ENCODE measurements at places on chromosomes 5 and 9.

GRCh38 chr9:28628031-28628430 is 1054.8 kb upstream of the C9orf72 start:
- no peak for DNase-seq

GRCh38 chr5:160957312-160957861 is 105.4 kb upstream of the ATP10B start:
- DNase-seq: no peak

DNA sequence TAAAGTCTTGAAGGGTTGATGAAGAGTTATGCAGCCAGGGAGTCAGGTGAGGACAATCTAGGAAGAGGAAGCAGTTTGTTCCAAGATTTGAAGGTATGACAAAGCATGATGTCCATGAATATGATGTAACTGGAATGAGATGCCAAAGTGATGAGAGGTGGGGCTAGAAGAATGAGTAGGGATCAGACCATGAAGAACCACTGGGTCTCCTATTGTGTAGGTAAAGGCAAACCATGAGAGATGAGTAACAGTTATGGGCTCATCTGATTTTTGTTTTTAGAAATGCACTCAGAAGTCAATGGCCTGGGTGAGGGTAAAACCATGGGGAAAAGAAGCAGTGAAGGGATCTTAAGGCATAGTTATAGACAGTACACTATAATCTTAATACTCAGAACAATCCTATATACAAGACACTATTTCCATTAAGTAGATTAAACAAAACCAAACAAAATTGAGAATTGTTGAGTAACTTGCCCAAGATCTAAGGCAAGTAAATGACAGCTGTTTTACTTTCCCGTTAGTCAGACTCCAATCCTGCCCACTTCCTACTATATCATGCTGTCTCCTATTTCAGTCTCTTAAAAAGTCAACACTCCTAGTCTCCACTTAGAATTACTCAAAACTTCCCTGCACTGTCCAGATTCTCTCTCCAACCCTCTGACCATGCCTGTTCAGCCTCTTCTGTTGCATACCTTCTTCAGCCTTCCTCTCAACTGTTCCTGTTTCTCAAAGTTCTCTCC is 393.8 kb upstream of the MEF2C start:
- DNase-seq: no peak

DNA sequence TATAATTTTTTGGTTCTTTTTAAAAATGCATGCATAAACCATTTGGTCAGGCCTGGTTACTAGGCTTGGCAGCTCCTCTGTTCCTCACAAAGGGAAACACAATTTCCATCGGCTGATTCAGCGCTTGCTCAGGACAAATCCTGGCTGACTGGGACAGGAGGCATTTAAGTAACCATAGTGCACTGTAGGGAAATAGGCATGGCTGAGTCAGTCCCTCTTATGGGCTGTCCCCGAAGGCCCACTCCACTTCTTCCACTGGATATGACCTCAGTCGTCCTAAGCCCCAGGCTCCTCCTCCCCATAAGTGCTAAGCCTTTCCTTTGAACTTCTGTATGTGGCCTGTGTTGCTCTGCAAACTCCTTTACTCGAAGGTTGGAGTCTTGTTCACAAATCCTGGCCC is 71.2 kb upstream of the GLIS3 start:
- DNase-seq: no peak

DNA sequence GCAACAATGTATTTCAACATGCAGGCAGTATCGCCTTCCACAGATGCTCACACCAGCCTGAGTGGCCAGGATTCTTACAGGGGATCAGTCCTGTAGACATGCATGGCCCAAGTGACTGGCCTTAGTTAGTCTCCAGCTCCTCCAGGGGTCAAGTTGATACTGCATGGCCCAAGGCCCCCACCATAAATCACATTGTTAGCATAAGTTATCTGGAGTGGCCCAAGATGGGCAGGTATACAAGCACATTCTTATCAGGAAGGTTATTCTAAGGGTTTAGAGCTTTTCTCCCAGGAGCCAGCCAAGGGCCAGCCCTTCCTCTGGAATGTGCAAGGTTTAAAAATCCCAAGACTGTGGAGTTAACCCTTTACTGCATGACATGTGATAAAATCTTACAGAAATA is 230.9 kb upstream of the NFIL3 start:
- no peak for DNase-seq

DNA sequence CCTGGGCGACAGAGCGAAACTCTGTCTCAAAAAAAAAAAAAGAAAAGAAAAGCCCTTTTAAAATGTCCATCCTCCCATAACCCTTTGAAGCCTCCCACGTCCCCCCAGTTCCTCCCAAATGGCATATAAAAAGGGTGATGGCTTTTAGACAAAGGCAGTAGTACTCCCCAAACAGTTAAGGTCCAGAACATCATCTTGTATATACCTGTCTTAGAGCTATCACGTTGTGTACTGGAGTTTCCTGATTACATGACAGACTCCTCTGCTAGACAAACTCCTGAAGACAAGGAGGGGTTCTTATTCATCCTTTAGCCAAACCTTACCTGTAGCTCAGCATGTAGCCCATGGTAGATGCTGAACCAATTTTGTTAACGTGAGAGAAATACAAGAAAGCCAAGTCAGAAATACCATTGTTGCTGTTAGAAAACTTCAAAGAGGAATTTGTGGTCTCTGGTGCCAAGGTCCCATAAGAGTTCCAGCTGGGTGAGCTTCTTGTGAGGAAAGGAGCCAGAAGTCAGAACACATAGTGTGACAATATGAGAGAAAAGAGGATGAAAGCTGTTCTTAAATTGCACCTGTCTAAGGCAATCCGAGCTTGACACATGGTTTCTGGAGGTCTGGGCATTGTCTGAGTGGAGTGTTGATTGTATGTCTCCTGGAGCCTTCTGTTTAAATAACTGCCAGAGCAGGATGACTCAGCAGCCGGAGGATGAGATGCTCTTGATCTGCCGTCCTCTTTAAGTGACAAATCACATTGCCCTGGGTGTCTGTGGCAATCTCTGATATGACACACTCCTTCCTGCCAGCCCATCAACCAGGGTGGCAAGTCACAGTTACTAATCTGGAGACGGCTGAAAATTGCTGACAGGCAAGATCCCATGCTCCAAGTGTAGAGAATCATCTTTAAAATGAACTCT is 69.1 kb downstream of the ARRDC3 start:
- DNase-seq: peak; percentile 63

DNA sequence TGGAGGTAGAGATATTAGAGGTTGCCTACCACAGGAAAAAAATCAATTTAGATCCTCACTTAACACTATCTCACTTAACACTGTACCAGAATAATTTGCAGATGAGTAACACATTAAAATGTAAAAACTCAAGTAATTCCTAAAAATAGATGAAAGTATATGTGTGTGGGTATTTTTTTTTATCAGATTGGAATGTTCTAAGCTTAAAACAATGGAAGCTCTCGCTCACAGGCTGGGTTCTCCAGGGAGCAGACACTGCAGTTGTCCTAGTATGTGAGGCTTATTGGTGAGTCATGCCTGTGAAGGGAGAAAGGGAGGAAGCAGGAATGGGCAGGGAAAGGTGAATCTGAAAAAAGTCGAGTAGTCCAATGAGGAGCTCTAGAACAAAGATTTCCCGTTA is 181.3 kb upstream of the ZNF608 start:
- no peak for DNase-seq

- no peak for DNase-seq
These were observed 197.4 kb upstream of the ISL1 start for GRCh38 chr5:51185850-51186329.

DNA sequence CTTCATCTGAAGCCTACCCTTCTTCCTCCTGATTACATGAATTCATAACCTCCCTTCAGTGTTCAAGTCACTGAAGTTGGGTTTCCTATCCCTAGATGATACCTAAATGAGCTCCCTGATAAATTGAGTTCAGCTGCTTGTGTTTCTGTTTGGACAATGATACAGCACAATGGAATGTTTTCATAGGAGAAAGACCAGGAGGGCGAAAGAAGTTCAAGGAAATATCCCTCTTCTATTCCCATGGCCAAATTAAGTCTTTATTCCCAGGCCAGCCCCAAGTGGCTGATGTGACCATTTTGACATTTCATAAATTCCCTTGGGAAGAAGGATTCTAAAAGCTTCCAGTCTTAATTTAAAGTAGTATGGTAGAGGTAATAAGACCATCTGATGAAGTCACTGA is 555.8 kb upstream of the CLINT1 start:
- DNase-seq: no peak

GRCh38 chr5:180201051-180201987 is 7.7 kb downstream of the RASGEF1C start:
- no peak for DNase-seq

DNA sequence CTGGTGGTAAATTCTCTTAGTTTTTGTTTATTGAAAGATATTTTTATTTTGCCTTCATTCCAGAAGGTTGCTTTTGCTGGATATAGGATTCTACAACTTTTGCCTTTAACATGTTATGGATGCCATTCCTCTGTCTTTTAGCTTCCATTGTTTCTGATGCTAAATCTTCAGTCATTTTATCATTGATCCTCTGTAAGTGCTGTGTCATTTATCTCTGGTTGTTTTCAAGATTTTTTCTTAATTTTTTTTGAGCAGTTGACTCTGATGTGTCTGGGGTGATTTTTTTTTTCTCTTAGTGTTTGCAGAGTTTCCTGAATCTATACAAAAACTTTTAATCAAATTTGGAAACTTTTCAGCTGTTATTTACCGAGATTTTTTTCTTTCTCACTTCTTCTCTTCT is 6.4 kb downstream of the CARD6 start:
- no peak for DNase-seq

Data from stimulated activated naive CD8-positive, alpha-beta T cell treated with anti-CD3 and anti-CD28 coated beads, Interleukin-15, amount 100 ng/mL, for 72 hours (primary cell).